Stimulated activated CD4-positive, alpha-beta T cell treated with anti-CD3 and anti-CD28 coated beads, Interleukin-1b, Interleukin-23, amount 100 ng/mL, for 1 hour (primary cell): ENCODE measurements at places on chromosomes 4 and X.
A peak's percentile ranks its signal among the peaks of the same experiment; 100 is the strongest.

GRCh38 chr4:97238956-97239666 is 904.2 kb downstream of the STPG2 start:
- no peak for DNase-seq

DNA sequence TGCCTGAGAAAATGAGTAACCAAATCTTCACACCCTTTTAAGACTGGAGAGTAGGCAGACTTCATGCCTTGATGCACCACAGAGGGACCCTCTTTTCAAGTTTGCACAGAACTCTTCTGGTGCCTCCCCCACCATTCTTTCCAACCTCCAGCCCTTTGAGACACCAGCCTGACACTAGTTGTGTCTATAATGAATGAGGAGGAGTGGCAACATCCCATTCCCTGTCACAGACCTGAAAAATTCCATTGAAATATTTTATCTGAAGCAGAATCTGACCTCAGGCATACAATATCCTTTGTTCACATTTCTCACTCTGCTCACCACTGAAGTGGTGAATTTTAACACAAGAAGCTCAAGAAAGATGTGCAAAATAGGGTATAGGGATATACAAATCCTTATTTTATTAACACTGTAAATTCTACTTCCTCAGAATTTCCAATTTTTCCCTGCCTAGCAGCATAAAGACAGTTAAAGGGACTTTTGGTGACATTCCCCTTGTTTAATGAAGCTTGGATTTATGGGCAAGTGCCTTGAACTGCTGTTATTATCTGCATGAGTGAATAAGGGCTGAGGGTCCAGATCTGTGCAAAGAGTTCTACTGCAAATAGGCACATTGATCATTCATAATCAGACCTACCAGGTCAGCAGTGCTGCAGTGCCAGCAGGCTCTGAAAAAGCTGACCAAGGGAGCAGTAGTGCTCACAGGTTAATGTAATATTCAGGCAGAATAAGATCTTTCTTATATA is 149.9 kb upstream of the PAQR3 start:
- no peak for DNase-seq

DNA sequence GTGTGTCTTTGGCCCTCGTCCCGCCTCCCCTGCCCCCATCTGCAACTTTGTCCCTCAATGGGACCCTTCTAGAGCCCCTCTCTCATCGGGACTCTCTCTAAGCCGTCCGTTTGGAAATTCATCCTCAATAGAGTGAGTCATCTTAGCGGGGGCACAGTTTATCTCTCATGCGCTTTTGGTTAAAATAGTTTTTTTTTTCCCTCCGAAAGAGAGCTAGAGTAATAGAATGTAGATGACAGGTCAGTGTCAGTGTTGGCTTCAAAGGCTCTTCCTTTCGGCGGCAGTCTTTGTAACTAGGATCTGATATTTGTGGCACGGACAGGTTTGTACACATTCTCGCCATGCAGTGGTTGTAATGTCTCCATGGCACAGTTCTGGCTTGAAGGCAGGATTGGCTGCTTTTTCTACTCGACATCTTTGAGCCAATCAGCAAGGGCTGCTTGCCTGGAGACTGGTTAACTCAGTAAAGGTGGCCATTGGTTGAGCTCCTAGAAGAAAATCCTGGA is 989 bp downstream of the N4BP2 start:
- no peak for DNase-seq

DNA sequence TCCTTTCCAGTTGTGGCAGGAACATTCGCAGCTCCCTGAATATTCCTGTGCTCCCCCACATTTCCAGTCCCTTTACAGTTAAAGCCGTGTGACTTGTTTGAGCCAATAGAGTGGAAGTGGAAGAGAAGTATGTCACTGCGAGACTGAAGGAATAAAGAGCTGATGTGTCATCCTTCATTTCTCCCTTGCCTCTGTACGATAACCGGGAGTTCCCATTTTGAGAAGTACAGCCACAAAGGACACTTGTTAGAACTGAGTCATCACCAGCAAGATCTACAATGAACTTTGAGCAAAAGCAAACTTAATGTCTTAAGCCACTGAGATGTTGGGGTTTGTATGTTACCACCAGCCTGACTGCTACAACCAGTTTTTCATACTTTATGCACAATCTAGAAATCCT is 92.3 kb downstream of the SPRY1 start:
- DNase-seq, result no peak

DNA sequence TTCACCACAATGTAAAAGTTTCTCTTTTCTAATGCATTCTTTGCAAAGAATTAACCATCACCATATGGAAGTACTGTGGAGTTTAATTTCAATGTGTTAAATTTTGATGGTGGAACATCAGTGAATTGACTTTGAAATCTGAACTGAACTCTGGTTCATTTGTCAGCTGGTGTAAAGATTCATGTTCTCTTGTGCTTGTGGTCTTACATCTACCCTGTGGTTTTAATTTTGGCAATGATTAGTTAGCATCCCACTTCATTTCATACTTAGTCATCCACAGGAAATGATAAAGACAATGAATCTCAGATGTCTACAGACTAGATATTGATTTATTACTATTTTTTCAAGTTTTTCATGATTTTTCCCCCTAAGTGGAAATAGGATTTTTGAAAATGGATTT is 77.8 kb downstream of the GRID2 start:
- DNase-seq, result no peak

- DNase-seq, result no peak
Observed at GRCh38 chr4:126058596-126058995, 743.8 kb downstream of the FAT4 start.

GRCh38 chrX:153395613-153396319 is 5.4 kb downstream of the PNMA6E start:
- DNase-seq, result no peak

DNA sequence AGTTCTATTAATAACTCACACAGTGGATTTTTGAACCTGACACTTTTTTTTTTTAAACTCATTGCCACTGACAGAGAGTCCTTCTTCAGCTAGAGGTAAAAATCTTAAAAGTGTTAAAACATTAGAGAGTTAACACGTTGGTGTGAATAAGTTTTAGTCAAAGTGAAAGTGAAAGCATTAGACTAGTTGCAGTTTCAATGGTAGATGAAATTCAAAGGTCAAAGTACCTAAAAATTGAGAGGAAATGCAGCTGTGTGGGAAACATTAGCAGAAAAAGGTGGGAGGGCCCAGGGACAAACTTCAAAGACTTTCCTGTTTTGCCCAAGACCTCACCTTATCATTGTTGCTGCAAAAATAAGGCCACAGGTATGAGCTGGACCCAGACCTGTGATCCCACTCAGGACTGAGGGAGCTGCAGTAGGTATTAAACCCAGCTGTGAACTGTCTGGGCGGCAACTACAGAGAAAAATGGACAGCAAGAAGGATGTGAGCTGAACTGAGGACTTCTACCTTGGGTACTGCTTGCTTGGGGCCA is 17.6 kb upstream of the GABRA4 start:
- DNase-seq, result no peak

DNA sequence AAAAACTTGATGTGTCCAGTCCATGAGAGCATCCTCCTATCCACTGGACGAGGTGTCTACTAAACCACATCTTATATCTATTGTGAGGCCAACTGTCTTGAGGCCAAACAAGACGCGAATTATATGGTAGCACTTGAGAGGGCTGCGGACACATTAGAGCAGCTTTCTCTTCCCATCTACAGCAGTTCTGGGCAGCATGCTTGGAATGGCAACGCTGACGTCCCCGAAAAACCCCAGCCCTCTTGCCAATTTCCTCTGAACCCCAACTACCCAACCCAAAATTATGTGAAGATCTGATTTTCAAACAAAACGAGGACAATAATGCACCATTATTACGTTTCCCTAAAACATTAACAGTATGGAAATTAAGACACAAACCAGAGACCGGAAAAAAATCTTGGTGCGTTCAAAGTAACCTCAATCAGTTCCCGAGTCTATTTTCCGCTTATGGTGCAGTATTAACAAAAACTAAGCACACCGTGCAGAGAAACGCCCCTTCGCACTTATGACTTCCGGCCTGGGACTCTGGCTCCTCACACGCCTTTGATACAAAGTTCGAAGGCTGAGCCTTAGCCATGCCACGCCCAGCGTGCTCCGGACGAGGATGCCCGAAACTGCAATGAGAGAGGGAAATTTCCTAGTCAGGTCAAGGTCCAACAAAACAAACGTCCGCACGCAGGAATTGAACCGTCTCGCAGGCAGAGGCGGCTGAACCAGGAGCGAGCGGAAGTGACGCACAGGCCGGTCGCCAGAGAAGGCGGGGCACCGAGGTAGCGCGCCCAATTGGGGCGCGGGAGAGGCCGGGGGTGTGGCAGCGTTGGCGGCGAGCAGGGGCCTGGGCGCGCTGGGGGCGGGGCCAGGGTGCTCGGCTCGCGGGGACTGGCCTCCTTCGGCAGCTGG is 458 bp upstream of the AP1AR start:
- DNase-seq, result peak; percentile 84

DNA sequence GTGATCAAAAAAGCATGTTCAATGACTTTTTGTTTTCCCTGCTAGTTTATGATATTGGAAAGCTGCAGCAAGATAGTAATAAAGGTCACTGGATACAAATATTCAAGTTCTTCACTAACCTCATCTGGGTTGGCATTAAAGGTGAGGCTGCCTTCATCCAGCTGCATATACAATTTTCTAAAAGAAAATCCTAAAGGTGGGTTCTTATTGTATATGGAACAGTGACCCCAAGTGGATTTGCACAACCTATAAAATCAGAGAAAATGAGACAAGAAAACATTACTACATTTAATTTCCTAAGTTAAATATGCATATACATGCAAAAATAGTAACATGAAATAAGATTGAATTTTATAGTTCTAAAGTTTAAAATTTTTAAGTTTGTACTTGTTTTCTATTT is 23.9 kb downstream of the FBXO8 start:
- DNase-seq, result no peak

- no peak for DNase-seq
Observed at GRCh38 chr4:70842761-70843435, 3.2 kb upstream of the GRSF1 start.

DNA sequence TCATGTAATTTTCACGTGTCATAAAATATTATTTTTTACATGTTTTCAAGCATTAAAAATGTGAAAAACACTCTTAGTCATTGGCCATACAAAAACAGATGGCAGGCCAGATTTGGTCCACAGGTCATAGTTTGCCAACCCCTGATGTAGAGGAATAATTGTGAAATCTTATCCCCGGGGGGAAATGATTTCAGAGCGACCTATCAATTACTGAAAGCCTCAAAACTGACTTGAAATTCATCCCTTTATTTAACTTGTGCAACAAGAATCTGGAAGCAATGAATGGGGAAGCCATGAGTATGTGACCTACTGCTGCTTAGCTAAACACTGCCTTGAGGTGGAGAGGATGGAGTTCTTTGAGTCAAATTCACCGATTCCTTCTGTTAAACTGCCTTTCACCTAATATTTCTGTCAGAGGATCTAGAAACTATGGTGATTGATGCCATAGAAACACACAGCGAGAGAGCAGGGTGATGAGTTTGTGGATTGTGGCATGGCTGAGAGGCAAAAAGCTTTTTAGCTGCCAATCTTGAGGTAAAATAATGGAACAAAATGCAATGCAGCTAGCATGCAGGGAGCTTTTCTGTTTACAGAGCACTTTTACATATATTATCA is 30.3 kb upstream of the BRS3 start:
- DNase-seq, result no peak

- DNase-seq, result no peak
Observed at GRCh38 chrX:34332334-34332733, 200.2 kb upstream of the FAM47A start.

DNA sequence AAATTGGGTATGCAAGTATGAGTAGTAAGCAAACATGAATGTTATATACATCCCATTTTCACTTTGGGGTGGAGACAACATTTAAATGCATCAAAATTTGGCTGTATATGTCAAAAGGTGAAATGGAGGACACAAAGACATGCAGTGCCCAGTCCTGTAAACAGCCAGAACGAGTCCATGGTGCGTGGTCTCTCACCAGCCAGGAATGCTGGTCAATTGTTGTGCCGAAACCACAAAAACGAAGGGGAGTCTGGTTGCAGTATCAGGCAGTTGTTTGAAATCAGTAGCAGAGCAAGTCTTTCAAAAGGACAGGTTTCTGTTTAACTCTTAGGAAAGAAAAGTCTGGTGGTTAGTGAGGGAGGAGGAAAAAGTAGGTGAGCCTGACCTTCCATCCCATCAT is 22.3 kb upstream of the RNF150 start:
- DNase-seq, result no peak

GRCh38 chr4:16411501-16412085 is 185.3 kb upstream of the TAPT1 start:
- DNase-seq, result no peak

GRCh38 chrX:6644411-6644810 is 109.5 kb upstream of the VCX3A start:
- no peak for DNase-seq

GRCh38 chrX:2507904-2508627 is 7.3 kb upstream of the DHRSX start:
- no peak for DNase-seq

DNA sequence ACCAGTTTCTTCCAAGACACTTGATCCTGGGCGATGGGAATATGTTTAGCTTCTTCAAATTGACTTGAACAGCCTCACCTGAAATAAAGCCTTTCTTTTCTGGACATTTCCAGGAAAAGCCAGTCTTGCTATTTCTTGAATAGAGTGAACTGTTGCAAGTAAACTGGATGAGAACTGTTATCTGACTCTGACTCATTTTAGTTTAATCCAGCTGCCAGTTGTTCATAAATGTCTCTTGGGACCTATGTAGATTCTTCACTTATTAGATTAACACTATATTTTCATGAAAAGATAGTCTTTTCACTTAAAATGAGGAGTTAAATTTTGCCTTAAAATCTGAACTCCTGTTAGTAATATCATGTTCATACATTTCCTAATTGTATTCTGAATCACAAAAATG is 615.4 kb upstream of the GALNT7 start:
- no peak for DNase-seq

GRCh38 chrX:123085311-123085940 is 98.7 kb upstream of the GRIA3 start:
- DNase-seq, result no peak

DNA sequence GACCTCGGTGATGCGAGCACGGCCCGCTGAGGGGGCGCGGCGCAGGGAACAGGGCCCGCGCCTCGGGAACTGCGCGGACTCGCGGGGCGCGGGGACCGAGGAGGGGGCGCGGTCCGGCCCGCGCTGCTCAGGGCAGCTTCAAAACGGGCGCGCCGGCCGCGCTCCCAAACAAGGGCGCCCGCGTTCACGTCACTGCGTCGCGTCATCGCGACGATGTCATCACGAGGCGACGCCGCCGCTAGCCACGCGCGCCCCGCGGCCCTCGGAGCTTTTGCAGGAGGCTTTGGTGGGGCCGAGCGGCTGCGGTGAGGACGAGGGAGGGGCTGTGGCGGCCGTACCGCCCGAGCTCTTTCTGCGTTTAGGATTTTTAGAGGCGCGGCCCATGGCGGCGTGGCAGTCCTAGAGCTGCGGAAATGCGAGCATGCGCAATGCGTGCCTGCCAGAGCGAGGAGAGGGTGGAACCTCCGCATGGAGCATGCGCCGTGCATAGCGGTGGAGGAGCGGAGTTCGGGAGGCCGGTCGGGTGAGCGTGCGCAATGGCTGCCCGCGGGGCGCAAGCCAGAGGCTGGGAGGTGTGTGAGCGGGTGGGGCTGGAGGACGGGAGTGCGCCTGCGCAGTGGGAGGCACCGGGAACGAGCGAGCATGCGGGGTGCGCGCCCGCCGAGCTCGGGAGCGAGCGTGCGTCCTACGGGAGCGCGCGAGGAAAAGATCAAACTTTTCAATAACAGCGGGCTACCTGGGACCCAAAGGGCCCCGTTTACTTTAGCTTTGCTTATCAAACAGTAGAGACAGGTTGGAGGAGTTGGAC is at the start of gene PPP2R3B:
TSS of gene PPP2R3B (minus strand) at position 140 of the 808 bp plus-strand sequence. CDS start 216 bp downstream, outside the sequence.
- peak; percentile 91 for DNase-seq
